ENCODE measurements at places on chromosomes 12 and 14.

DNA sequence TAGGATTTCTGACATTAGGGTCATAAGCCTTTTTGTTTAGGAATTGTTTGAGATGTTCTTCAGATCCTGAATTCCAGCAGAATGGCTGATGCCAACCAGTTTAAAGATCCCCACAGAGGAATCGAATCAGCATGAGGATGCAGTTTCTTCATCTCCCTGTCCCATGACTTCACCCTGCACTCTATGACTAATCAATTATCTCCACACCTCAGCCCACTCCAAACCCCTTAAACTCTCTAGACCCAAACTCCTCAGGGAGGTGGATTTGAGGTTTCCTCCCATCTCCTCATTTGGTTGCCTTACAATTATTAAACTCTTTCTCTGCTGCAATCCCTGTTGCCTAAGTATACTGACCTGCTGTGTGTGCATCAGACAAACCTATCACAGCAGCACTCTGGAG lies 86.5 kb upstream of the CRY1 start:
- DNase-seq, result no peak

- no peak for DNase-seq
Observed at GRCh38 chr12:34205401-34205800, 183.1 kb downstream of the ALG10 start.

DNA sequence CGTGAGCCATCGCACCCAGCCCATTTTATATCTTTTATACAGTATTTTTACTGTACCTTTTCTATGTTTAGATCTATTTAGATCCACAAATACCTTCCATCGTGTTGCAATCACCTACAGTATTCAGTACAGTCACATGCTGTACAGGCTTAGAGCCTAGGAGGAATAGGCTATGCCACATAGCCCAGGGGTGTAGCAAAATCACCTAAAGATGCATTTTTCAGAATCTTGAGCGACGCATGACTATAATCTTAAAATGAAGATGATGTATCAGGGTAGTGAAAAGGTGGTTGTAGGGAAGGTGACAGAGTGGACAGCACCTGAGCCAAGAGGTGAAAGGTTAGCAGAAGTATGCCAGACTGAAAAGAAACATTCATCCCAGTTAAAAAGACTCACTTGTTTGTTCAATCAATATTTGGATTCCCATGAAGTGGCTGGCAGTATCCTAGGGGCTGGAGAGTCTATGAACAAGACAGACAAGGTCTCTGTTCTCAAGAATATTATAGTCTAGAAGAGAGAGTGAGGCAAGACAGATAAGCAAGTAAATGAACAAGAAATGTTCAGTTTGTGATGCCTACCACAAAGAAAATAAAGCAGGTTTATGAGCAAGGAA lies 3.6 kb downstream of the SPRING1 start:
- no peak for DNase-seq

DNA sequence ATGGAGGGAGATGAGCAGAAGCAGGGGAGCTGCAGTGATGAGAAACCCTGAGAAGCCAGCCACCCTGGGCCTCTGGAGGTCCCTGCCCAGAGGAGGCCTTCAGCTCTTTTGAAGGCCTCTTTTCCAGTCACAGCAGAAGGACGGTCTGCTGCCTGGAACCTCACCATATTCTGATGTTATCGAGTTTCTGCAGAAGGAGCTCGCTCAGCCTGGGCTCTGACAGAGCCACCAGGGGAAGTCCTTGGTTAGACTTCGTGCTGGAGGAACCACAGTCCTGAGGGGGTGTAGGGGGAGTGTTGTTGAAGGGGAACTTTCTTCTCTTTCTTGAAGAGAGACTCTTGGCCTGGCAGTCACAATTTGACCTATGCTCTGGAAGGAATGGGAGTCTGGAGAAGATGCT lies 25.1 kb upstream of the BATF start:
- peak; percentile 79 for DNase-seq

- no peak for DNase-seq
Observed at GRCh38 chr14:96461950-96462798, 40.0 kb upstream of the PAPOLA start.

All from hematopoietic multipotent progenitor cell treated with erythropoietin and hydrocortisone succinate and interleukin-3 and kit ligand, for 6 days (in vitro differentiated cells).